Activated naive CD4-positive, alpha-beta T cell treated with anti-CD3 and anti-CD28 coated beads, Interleukin-2, amount 10 ng/mL, durations not matched to agents 5 hours and 36 hours (primary cell): ENCODE measurements at places on chromosomes 6 and 20. TPM values are rescaled to one million over a fixed set of nuclear protein-coding genes. Genes with fewer than 3 reads are reported as not detected.

CST2 gene
- total RNA-seq, result not detected

TUBE1 gene
- total RNA-seq, result 16.7 TPM

FAM217A gene
- total RNA-seq, result not detected

TLDC2 gene
- not detected for total RNA-seq

CTAGE9 gene
- not detected for total RNA-seq

KCNQ2 gene
- total RNA-seq, result not detected

LAMA4 gene
- not detected for total RNA-seq

MRAP2 gene
- total RNA-seq, result not detected

PIGT gene
- total RNA-seq, result 46.3 TPM

IL20RA gene
- total RNA-seq, result not detected

EPPIN gene
- not detected for total RNA-seq

NKX2-2 gene
- total RNA-seq, result not detected

SMPDL3A gene
- 0.17 TPM for total RNA-seq

DEFB132 gene
- not detected for total RNA-seq

MEI4 gene
- not detected for total RNA-seq

RHAG gene
- not detected for total RNA-seq

SNRPB gene
- total RNA-seq, result 232 TPM

BMP5 gene
- not detected for total RNA-seq

LST1 gene
- 67.8 TPM for total RNA-seq

NUS1 gene
- 27.1 TPM for total RNA-seq

VSX1 gene
- total RNA-seq, result not detected

PDYN gene
- total RNA-seq, result not detected

KLC4 gene
- total RNA-seq, result 24.6 TPM
